Lower lobe of right lung (tissue), 2 donors: ENCODE measurements at places on chromosomes 1 and 21. TPM values are rescaled to one million over a fixed set of nuclear protein-coding genes. Genes with fewer than 3 reads are reported as not detected.

Gene HSD11B1
- total RNA-seq: 11.6 TPM

Gene RGS8
- total RNA-seq: not detected

DNA sequence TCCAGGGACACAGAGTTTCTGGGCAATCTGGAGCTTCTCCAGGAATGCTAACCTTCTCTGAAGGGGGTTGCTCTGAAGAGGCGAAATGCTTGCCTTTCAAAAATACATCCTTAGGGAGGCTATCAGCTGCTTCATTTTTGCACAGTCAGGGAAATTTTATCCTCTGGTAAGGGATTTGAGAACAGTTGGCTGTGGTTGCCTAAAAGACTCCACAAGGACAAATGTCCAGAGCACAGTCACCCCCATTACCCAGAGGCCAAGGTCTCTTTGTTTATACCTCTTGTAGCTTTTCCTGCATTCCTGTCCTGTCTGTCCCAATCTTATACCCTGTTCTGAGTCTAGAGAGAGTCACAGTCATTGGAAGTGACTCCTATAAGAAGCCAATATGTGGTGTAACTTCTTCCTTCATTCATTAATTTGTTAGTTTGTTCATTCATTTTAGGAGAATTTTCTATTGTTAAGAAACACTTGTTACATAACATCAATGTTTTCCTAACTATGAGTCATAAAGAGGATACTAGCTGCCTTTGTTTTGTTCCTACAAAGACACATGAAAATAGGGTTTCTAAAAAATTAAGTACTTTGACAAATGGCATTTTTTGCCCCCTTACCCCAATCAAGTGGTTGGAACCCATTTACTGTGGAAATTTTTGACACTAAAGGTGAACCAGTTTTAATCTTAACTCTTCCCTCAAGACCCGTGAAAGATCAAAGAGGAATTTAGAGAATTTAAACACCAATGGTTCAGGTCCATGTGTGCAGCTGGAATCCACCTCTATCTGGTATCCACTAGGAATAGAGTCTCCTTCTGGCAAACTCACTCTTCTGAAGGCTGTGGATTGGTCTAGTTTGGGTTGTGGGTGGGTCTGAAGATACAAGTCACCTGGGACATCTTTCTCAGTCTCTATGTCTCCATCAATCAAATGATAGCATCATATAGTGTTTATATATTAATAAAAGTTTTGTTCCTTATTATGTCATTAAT is 47.1 kb downstream of the GPR88 start:
- DNase-seq: no peak

DNA sequence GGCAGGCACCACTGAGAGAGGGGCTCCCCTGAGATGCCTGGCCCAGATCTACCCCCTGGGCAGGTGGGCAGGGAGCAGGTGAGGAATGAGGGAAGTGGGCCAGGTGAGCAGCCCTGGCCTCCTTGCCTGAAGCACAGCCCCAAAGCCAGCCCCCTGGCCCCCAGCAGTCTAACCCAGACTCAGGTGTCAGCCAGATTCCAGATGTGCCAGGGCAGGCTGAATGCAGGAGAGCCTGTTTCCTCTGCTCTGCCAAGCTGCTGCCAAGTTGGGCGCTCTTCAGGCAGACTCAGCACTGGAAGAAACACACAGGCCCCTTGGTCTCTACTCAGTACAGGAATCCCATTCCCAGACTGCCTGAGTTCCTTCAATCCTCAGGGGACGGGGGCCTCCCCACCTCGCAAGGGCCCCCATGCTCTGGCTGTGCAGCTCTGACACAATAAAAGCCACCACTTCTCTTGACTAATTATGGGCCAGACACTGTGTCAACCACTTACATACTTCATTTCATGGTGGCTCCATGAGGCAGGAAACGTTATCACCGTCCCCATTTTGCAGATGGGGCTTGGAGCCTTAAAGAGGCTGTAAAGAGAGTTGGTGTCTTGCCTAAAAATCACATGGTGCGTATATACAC is 20.4 kb downstream of the ARHGEF19 start:
- DNase-seq: no peak

DNA sequence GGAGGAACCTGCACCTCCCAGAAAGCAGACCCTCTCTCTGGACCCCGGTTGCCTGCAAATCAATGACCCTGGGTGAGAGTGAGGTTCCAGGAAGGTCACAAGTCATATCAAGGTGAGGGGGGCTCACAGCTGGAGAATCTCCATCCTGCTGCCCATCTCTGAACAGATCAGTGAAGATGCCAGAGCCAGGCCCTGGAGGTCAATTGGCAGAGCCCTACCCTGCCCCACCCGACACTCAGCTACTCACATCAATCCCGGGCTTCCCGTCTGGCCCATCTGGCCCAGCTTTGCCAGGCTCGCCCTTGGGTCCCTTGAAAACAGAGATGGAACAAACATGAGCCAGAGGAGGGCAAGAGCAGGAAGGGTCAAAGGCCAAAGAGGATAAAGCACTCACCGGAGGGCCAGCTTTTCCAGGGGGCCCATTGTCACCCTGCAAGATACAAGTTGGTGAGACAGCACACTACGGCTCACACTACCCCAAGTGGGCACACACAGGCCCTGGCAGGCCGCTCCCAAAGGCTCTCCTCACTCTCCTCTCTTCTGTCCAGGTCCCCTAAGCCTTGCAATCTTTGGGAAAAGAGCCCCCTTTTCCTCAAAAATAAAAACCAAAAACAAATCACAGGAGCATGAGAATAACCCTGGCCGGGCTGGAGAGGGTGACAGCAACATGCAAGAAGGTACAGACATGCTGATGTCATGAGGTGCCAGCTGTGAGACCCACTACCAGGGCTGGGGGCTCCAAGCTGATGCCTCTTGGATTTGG is 2.9 kb downstream of the COL9A2 start:
- no peak for DNase-seq

- DNase-seq: no peak
Observed at GRCh38 chr1:11522400-11523235, 43.7 kb downstream of the DISP3 start.

GRCh38 chr1:100746542-100746932 is 27.0 kb downstream of the VCAM1 start:
- DNase-seq: no peak

Gene ZBTB37
- 15.6 TPM for total RNA-seq

Gene PAQR7
- 9.3 TPM for total RNA-seq

DNA sequence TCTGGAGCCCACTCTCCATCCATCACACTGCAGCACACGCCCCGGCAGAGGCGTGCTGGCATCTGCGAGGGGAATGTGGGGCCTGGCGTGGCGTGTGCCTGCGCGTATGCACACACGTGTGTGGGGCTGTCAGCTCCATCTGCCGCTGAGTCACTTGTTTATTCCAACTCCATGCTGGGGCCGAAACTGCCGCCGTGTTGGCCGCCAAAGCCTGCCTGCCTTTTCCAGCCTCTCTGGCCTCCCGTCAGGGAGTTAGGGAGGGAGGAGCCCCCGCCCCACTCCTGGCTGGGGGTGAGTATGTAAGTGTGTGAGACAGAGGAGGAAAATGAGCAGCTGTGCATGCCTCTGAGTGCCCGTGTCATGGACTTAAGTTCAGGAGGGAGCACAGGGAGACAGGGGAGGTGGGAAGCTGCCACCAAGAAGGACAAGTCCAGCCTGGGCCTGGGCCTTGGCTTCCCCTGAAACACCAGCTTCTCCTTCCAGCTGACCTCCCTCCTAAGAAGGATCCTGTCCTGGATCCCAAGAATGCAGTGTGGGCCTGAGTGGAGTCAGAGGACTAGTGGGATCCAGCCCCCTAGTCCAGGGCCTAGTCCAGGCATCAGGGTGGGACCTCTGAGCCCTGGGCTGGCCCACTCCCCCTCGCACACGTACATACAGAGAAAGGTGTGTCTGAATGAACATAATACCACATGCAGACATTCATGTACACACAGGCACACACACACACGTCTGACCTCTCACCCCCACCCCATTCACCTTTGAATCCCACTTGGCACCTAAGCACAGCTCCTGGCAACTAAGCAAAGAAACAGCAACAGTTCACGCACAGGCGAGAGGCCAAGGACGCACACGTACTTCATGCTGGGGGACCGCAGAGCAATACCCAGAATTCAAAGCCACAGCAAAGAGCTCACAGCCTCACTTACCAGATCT is 24.7 kb downstream of the MEF2D start:
- no peak for DNase-seq

GRCh38 chr1:93751377-93752250 is 70.0 kb upstream of the BCAR3 start:
- no peak for DNase-seq

GRCh38 chr1:24745711-24746413 is 615 bp downstream of the CLIC4 start:
- peak; percentile 66 for DNase-seq

Gene ZNF684
- 3.0 TPM for total RNA-seq

GRCh38 chr1:117359561-117360289 is 7.5 kb upstream of the MAN1A2 start:
- DNase-seq: no peak

Gene TP73
- 3.6 TPM for total RNA-seq

- DNase-seq: no peak
Observed at GRCh38 chr21:34885125-34885524, 164.0 kb downstream of the RUNX1 start.

DNA sequence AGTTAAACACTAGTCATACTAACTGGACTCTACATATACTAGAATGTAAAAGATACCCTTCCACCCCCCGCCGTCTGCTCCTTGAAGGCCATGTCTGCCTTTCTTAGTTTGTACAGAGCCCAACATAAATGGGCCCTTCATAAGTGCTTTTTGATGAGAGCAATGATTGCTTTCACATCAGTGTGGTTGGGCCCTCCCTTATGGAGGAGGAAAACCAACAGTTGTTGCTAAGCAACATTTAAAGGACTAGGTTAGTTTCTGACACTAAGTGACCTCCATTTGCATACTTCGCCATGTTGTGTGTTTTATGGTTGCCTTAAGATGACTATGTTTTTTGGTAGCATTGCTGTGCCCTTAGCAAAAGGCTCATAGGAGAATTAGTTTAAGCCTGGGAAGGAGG is 182.0 kb upstream of the SGIP1 start:
- no peak for DNase-seq

Gene GJA5
- 44.5 TPM for total RNA-seq

DNA sequence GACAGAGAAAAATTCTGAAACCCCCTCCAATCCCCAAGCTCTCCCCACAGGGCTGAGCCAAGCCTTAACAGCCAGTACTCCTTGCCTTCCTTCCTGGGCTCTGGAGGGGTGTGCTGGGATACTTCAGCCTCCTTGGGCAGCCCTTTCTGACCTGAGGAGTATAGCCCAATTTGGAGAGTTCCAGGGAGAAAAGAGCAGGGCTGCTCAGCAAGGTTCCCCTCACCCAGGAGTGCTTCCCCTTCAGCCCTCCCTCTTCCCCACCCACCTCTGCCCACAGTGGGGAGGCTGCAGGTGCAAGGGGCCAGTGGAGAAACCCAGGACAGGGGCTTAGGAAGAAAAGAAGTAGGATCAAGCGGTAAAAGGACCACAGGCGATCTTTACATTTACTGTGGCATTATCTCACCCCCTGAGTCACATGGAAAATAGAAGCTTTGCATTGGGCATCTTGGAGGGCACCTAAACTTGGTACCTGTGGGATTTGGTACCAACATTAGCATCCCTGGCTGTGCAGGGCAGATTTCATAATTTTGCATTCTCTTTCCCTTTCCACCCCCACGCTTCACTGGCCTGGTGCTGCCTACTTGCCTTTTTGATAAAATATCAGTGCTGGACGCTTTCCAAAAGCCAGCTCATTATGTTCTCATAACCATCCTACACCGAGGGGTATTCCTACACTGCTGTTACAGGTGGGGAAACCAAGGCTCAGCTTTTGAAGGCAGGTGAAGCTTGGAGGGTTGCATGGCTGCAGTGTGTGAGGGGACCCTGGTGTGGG is 2.8 kb upstream of the ADORA1 start:
- no peak for DNase-seq

Gene CLIC6
- 23.5 TPM for total RNA-seq

Gene HSD3B2
- not detected for total RNA-seq

Gene BCL2L15
- 1.3 TPM for total RNA-seq

Gene DIRAS3
- total RNA-seq: 1.1 TPM

Gene RHOU
- 22.9 TPM for total RNA-seq

DNA sequence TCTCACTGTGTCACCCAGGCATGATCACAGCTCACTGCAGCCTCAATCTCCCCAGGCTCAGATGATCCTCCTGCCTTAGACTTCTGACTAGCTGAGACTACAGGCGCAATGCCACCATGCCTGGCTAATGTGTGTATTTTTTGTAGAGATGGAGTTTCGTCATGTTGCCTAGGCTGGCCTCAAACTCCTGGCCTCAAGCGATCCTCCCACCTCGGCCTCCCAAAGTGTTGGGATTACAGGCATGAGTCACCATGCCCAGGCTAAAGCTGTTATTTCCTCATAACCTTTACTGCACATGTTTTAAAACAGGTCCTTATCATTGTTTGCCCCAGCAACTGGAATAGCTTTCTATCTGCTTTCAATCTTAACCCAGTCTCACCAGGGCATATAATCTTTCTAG is 2.9 kb downstream of the SARS1 start:
- no peak for DNase-seq

DNA sequence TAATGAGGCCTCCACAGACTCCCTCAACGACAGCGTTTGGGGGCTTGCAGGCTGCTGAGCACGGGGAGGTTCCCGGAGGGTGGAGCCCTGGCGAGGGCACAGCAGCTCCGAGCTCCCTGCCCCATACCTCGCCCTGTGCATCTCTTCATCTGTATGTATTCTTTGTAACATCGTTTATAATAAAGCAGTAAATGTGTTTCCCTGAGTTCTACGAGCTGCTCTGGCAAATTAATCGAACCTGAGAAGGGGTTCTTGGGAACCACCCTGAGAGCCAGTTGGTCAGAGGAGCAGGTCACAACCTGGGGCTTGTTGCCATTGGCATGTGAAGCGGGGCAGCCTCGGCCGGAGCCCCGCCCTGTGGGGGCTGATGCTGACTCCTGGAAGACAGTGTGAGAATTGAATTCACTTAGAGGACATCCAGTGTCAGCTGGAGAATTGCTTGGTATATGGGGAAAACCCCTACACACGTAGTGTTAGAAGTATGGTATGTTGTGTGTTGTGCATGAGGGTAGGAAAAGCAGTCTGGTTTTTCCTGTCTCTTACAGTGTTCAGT is 11.5 kb downstream of the SLC37A1 start:
- DNase-seq: no peak

Gene TATDN3
- 12.3 TPM for total RNA-seq

DNA sequence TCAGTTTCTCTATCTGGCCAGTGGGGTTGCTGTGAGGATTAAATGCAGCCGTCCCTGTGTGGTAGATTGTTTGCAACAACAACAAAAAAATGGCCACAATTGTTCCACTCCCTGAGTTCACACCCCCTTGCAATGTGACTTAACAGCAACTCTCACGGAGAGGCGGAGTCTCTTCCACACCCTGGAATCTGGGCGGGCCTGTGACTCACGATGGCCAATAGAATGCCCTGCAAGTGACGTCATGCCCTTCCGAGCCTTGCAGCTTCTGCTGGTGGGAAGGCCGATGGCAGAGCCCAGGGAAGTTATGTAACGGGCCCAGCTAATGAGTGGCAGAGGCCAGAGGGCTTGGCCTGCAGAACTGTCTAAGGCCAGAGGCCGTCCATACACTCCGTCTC is 87.9 kb downstream of the RIPK4 start:
- DNase-seq: peak; percentile 97

GRCh38 chr1:41656825-41657500 is 172.5 kb upstream of the EDN2 start:
- DNase-seq: no peak

- DNase-seq: no peak
Observed at GRCh38 chr1:233982827-233983518, 78.5 kb downstream of the SLC35F3 start.

GRCh38 chr21:34825101-34825500 is 156.3 kb downstream of the CLIC6 start:
- DNase-seq: no peak

Gene CREG1
- 161 TPM for total RNA-seq
